ENCODE measurements at places on chromosomes 7 and 10. TPM values are rescaled to one million over a fixed set of nuclear protein-coding genes. Genes with fewer than 3 reads are reported as not detected.

ITPRID1 gene
- not detected for total RNA-seq

ASB4 gene
- 0.15 TPM for total RNA-seq

CRPPA gene
- total RNA-seq = 0.65 TPM

BAZ1B gene
- 50.4 TPM for total RNA-seq
